Epithelial cell of proximal tubule (primary cell): ENCODE measurements at places on chromosomes 1 and 21. TPM values are rescaled to one million over a fixed set of nuclear protein-coding genes. Genes with fewer than 3 reads are reported as not detected.

The NBPF8 gene
- 10.8 and 13.7 TPM in 2 replicates for total RNA-seq

DNA sequence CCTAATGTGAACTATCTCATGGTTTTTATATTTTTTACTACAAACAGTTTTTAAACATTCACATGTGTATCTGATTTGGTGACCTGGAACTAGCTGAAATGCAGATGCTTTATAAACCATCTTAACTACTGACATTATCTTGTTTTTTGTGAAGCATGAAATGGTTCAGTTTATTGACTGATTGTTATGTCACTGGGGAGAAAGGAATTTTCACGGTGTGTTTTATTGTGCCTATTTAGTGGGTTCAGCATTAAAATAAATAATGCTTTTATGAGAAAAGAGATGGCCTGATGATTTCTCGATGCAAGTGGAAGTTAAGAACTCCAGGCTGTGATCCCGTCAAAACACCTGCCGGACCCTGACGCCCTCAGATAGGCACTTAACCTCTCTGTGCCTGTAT lies 79.9 kb upstream of the KIF26B start:
- no peak for DNase-seq

The DIRAS3 gene
- 2.1 TPM in 1 of 2 replicates, not detected in the other for total RNA-seq

DNA sequence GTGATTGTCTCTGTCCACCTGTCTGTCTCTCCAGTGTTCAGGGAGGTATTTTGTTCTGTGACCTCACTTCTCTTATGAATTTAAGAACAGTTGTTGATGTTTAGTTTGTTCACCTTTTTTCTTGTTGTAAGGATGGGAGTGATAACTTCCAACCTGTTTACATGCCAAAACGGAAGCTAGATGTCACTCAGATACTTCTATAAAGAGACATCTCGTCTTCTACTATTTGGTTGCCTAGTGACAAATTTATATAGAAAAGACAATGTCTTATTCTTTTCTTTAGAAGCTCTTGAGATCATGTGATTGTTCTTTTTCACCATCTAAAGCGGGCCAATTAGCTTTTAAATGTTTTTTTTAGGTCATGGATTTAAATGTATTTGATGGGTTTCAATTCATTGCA lies 33.8 kb downstream of the PRSS38 start:
- DNase-seq = no peak

DNA sequence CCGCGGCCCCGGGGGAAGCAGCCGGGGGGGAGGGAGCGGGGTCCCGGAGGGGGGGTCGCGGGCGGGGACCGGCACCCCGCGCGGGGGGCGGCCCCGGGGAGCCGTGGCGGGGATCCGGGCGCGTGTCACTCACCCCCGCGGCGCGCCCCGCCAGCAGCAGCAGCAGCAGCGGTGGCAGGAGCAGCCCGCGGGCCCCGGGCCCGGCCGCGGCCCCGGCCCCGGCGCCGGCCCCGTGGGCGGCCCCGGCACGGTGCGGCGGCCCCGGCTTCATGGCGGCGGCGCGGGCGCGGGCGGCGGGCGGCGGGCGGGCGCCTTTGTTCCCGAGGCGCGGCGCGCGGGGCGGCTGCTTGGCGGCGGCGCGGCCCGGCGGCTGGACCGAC lies 252 bp downstream of the SDC3 start:
- DNase-seq = no peak
